ENCODE measurements at places on chromosomes 16 and 17.

- no peak for DNase-seq
Observed at GRCh38 chr17:76644995-76645394, 1.4 kb upstream of the ST6GALNAC1 start.

DNA sequence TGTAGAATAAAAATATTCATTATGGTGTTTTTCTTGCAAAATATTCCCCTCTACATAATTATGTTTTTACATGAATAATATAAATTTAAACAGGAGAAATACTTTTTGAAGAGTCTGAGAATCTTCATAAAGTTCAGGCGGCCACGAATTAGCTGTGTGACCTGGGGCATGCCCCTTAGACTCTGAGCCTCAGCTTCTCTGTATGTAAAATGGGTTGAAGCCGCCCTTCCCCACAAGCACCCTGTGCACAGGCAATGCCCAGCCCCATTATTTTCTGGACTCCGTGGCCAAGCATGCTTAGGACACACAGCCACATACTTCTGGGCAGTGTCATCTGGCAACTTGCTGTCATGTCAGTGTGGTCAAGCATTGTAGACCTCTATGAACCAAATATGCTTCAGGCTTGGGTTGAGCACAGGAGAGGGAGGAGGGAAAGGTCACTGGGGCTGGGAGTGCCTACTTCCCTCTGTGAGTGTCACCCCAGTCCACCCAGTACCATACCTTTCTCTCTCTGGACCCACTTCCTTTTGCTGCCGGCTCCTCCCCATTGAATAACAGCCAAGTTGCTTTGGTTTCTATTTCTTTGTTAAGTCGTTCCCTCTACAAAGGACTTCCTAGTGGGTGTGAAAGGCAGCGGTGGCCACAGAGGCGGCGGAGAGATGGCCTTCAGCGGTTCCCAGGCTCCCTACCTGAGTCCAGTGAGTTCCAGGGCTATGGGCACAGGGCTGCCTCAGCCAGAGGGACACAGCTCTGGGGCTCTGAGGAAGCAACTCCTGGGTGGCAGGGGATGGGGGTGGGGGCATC lies at the start of gene LGALS9:
Gene LGALS9 (plus strand): TSS at position 582 of the 804 bp plus-strand sequence. CDS start 78 bp downstream, at position 660.
- DNase-seq: peak; percentile 21

GRCh38 chr16:85724936-85725335 lies 26.0 kb downstream of the C16orf74 start:
- DNase-seq: no peak

DNA sequence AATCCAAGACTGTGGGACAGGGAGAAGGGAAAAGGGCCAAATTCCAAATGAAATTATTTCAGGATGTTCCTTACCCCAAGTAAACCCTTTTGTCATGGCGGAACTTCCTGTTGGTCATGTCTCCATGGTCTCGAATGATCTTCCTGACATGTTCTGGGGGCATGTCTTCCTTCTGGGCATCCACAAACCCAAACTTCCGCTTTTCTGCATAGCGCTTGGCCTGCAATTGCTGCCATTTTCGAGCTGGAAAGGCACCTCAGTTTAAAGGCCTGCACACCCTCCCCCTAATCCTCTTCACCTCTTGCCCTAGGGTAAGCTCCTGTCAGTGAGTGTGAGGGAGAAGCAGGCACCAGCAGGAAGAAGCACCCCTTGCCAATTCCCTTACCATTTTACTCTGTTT lies 1.2 kb downstream of the PRPF8 start:
- DNase-seq: no peak

- peak; percentile 40 for DNase-seq
Observed at GRCh38 chr16:2473446-2473926, 1.4 kb upstream of the TBC1D24 start.

GRCh38 chr17:17032131-17032692 lies 10.0 kb upstream of the MPRIP start:
- DNase-seq: no peak

GRCh38 chr16:75319513-75320411 lies 68.3 kb upstream of the BCAR1 start:
- peak; percentile 14 for DNase-seq

DNA sequence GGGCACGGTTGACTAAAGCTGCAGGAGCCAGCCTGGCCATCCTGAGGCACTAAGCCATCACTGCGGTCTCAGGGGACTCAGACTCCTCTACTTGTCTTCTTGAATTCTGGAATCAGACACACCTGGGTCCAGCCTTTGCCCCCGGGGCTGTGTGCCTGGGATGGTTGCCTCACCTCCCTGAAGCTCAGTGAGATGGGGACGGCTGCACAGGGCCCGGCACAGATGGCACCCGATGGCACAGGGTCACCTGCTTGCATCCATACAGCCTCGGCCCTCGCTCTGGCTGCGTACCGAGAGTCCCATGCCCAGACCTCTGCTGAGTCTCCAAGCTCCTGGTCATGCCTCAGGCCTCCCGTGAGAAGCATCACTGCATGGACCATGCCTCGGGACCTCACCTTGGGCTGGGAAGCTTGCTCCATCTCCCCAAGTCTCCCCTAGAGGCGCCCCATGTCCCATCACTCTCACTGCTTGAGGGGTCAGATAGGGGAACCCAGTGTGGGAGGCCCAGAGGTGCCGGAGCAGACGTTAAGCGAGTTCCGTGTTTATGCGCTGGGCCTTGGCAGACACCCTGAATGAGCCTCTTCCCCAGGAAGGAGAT lies 316.3 kb downstream of the SEC14L1 start:
- no peak for DNase-seq

DNA sequence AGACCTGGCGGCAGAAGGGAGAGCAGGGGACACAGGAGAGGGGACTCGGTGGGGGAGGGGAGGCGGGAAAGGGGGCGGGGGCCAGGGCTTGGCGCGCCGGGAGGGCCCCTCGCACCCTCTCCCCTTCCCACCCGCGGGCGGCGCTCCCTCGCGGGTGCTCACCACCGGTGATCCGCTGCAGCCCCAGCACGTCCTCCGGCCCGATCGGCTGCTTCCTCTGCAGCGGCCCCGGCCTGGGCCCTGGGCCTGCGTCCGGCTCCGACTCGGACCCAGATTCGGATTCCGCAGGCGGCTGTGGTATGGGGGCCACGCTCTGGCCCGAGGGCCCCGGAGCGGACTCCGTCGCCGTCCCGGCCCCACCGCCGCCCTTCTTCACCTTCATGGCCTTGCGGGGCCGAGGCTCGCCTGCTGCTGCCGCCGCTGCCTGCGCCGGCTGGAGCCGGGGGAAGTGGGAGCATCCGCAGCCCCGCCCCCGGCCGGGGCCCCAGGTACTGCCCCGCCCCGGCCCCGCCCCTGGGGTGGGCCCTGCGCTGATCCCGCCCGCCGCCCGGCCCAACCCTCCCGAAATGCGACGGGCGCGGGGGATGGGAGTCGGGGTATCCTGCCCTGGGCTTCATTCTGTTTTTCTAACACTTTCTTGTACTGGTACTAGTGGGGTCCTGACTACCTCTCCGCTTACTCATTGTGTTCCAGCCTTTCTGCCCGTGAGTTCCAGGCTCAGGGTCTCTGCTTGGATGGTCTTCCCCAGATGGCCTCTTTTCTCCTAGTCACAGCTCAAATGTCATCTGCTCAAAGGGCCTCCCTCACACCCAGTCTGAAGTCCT lies at the start of gene UNC119:
Gene UNC119 (minus strand): TSS at position 449 of the 824 bp plus-strand sequence. CDS start 67 bp downstream, at position 382.
- peak; percentile 86 for DNase-seq

GRCh38 chr17:32604966-32605365 lies 118.2 kb downstream of the CDK5R1 start:
- no peak for DNase-seq

DNA sequence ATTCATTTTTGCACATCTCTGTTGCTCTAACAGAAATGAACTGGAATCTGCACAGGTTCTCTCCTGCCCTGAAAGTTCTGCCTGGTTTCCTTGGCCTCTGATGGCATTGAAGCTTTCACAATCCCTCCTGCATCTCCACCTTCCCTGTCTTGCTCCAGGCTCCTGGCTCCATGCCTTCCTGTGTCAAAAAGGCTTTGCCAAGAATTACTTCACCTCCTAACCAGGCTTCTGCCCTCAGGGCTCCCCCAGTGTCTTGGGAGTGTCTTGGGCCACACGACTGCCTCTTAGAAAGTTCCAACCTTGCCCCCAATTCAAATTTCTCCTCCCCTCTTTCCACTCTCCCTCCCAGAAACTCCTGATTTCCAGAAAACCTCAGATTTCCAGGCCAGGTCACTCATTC lies 37.0 kb upstream of the DNAH9 start:
- DNase-seq: no peak
